ENCODE measurements at places on chromosomes 3 and 15. TPM values are rescaled to one million over a fixed set of nuclear protein-coding genes. Genes with fewer than 3 reads are reported as not detected.
A peak's percentile ranks its signal among the peaks of the same experiment; 100 is the strongest.

- no peaks in the 10 kb centered on the region for H3K27me3 ChIP-seq
- H3K4me1 ChIP-seq, result peaks cover 18% of the 10 kb centered on the region
- no peak for DNase-seq
- H3K4me3 ChIP-seq, result no peak overlapping the region
These were observed 16.1 kb upstream of the AHSG start for GRCh38 chr3:186596568-186597287.

- H3K4me3 ChIP-seq, result no peak overlapping the region
- no peaks in the 10 kb centered on the region for H3K36me3 ChIP-seq
- H3K27ac ChIP-seq, result no peak overlapping the region
- DNase-seq, result no peak
- no peaks in the 10 kb centered on the region for H3K27me3 ChIP-seq
- no peaks in the 10 kb centered on the region for H3K4me1 ChIP-seq
These were observed 184.9 kb downstream of the ATG7 start for GRCh38 chr3:11457135-11457534.

DNA sequence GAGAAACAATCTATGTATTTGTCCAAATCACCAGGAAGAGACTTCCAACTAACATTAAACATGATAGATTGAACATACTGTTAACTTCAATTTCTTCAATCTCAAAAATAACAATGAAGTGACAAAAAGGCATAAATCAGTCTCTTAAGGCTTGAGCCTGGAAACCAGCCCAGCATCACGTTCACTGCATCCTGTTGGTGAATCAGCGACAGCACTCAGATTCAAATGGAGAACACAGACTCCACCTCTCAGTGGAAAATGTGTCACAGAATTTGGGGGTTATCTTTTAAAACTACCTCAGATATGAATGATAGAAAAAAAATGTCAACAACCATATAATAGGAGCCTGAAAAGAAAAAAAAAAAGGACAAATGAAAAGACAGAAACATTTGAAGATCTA lies 212.0 kb downstream of the MINAR1 start:
- H3K27me3 ChIP-seq, result no peaks in the 10 kb centered on the region
- no peaks in the 10 kb centered on the region for H3K36me3 ChIP-seq
- DNase-seq, result no peak
- H3K4me3 ChIP-seq, result no peak overlapping the region
- no peak overlapping the region for H3K27ac ChIP-seq
- no peaks in the 10 kb centered on the region for H3K4me1 ChIP-seq

DNA sequence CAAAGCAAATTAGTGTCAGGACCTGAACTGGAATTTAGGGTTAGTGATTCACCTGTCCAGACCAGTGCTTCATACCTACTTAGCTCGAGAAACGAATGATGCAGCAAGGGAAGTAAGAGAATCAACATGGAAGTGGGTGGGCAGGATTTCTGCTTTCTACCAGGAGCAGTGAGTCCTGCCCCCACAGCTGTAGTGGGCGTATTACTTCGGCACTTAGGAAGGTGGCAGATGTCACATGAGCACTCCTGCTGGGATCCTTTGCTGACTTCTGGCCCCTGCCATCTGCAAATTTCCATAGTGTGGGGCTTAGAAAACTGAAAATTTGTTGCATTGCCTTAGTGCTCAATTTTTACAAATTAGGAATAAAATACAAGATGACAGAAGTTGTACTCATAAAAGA lies 31.2 kb downstream of the RYR3 start:
- H3K4me1 ChIP-seq, result no peaks in the 10 kb centered on the region
- H3K4me3 ChIP-seq, result no peak overlapping the region
- H3K36me3 ChIP-seq, result no peaks in the 10 kb centered on the region
- no peaks in the 10 kb centered on the region for H3K27me3 ChIP-seq
- no peak overlapping the region for H3K27ac ChIP-seq
- DNase-seq, result no peak

DNA sequence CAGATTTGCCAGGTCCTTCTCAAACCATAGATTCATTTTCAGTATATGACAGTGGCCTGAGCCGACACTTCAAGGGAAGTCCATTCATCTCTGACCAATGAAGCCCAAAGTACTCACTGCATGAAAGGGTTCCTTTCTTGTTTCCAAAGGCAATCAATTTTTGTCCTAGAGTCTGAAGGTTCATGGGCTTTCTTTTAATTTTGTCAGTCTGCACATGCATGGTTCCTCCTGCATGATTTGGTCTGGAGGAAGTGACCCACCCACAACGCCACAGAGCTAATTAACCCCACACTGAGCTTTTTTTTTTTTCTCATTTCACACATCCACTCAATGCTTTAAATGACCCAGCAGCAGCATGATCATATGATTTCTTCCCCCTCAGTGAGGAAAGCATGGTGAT lies 216.4 kb downstream of the TIGIT start:
- H3K27me3 ChIP-seq, result no peaks in the 10 kb centered on the region
- no peak overlapping the region for H3K27ac ChIP-seq
- H3K4me3 ChIP-seq, result no peak overlapping the region
- no peak for DNase-seq

DNA sequence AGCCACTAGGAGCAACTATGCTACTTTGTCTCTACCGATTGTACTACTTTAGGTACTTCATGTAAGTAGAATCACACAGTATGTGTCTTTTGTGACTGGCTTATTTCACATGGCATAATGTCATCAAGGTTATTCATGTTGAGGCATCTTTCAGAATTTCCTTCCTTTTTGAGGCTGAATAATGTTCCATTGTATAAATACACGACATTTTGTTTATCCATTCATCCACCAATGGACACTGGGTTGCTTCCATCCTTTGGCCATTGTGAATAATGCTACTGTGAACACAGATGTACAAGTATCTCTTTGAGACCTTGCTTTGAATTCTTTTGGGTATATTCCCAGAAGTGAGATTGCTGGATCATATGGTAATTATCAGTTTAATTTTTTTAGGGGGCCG lies 29.2 kb downstream of the MYO5A start:
- no peak for DNase-seq
- no peaks in the 10 kb centered on the region for H3K4me1 ChIP-seq
- no peak overlapping the region for H3K27ac ChIP-seq
- no peaks in the 10 kb centered on the region for H3K36me3 ChIP-seq

DNA sequence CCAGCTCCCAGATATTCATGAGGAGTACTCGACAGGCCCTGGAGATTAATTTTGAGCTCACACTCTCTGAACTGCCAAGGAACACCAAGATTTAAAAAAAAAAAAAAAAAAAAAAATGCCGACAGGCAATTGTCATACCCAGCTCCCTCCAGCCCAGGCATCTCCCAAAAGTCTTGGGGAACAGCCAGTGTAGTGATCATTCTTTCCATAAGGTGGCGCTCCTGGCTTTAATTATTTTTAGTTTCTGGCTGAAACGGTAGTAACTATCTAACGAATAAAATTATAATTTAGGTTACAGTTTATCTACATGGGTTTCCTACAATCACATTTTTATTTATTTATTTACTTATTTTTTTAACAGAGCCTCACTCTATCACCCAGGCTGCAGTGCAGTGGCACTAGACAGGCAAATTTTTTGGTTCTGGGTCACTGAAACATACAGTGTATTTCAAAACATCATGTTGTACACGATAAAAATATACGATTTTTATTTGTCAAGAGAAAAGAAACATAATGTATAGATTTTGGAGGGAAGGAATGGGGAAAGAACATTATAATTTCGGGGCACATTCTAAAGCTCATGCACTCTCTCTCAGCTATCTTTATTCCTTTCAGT lies 157.3 kb downstream of the ADAMTS9 start:
- H3K27ac ChIP-seq, result no peak overlapping the region
- H3K4me3 ChIP-seq, result no peak overlapping the region
- peak; percentile 29 for DNase-seq
- H3K4me1 ChIP-seq, result no peaks in the 10 kb centered on the region
- H3K27me3 ChIP-seq, result no peaks in the 10 kb centered on the region

- no peak overlapping the region for H3K27ac ChIP-seq
- no peak for DNase-seq
- no peaks in the 10 kb centered on the region for H3K36me3 ChIP-seq
- no peaks in the 10 kb centered on the region for H3K27me3 ChIP-seq
- H3K4me1 ChIP-seq, result no peaks in the 10 kb centered on the region
These were observed 114.0 kb upstream of the ALDH1A3 start for GRCh38 chr15:100765467-100766241.

DNA sequence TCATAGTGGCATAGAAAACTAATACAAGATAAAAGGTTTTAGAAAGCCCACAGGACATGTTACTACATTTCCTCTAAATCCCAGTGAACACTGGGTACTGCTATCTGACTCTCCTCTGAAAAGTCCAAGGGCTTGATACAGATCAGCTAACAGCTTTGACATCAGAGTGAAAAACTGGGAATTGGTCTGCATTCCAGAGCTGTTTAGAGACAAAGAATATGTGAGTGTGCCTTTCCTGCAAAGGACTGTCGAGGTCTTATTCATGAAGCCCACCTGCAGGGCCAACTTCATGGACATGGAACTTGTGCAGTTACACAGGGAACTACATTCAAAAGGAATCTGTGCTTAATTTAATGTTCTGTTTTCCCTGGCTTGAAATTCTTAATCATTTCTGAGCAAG lies 5.2 kb upstream of the TMCO5A start:
- no peaks in the 10 kb centered on the region for H3K27me3 ChIP-seq
- no peaks in the 10 kb centered on the region for H3K36me3 ChIP-seq
- DNase-seq, result no peak

DNA sequence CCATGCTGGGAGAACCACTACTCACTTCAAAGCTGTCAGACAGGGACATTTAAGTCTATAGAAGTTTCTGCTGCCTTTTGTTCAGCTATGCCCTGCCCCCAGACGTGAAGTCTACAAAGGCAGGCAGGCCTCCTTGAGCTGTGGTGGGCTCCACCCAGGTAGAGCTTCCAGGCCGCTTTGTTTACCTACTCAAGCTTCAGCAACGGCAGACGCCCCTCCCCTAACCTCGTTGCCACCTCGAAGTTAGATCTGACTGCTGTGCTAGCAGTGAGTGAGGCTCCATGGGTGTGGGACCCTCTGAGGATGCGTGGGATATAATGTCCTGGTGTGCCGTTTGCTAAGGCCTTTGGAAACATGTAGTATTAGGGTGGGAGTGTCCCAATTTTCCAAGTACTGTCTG lies 276.7 kb downstream of the ZIC4 start:
- no peaks in the 10 kb centered on the region for H3K4me1 ChIP-seq
- DNase-seq, result no peak
- no peaks in the 10 kb centered on the region for H3K36me3 ChIP-seq
- H3K27ac ChIP-seq, result no peak overlapping the region

- DNase-seq, result no peak
- H3K4me1 ChIP-seq, result peaks cover 5% of the 10 kb centered on the region
- no peaks in the 10 kb centered on the region for H3K27me3 ChIP-seq
These were observed 32.4 kb downstream of the PEAK1 start for GRCh38 chr15:77387365-77388105.

- no peak for DNase-seq
- H3K36me3 ChIP-seq, result no peaks in the 10 kb centered on the region
- H3K4me3 ChIP-seq, result no peak overlapping the region
These were observed 8.9 kb upstream of the IDH3A start for GRCh38 chr15:78140292-78140691.

- H3K36me3 ChIP-seq, result no peaks in the 10 kb centered on the region
- DNase-seq, result no peak
- no peaks in the 10 kb centered on the region for H3K4me1 ChIP-seq
- H3K4me3 ChIP-seq, result no peak overlapping the region
- H3K27ac ChIP-seq, result no peak overlapping the region
These were observed 97.7 kb downstream of the EPHB1 start for GRCh38 chr3:134892761-134893160.

DNA sequence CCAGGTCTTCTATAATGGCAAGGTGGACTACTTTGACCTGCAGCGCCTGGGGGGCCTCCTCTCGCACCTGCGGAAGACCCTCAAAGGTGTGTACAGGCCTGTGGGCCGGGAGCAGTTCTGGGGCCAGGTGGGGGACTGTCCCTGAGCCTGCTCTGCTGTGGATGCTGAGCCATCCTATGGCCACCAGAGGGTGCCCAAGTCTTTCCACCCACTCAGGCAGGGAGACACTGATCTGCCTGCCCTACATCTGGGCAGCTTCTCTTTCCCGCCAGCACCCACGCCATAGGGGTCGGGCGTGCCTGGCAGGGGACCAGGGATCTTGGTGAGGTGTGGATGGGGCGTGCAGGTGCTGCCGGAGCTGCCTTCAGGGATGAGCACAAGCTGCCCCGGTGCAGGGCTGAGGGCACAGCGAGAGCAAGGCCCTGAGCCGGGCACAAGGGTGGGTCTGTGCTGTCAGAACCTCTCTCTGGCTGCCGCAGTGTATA lies 14.1 kb downstream of the RNF123 start:
- H3K4me3 ChIP-seq, result no peak overlapping the region
- no peak overlapping the region for H3K27ac ChIP-seq
- DNase-seq, result peak; percentile 71

- no peaks in the 10 kb centered on the region for H3K27me3 ChIP-seq
- DNase-seq, result no peak
- no peak overlapping the region for H3K27ac ChIP-seq
- no peaks in the 10 kb centered on the region for H3K4me1 ChIP-seq
- H3K36me3 ChIP-seq, result no peaks in the 10 kb centered on the region
These were observed 1180.6 kb upstream of the GBE1 start for GRCh38 chr3:82942041-82942440.

GRCh38 chr3:197256836-197257444 lies 41.5 kb downstream of the DLG1 start:
- no peak overlapping the region for H3K27ac ChIP-seq
- H3K36me3 ChIP-seq, result no peaks in the 10 kb centered on the region
- H3K4me3 ChIP-seq, result no peak overlapping the region
- H3K4me1 ChIP-seq, result no peaks in the 10 kb centered on the region

- DNase-seq, result peak; percentile 31
- H3K27me3 ChIP-seq, result no peaks in the 10 kb centered on the region
- no peaks in the 10 kb centered on the region for H3K36me3 ChIP-seq
- H3K27ac ChIP-seq, result no peak overlapping the region
These were observed 928.5 kb upstream of the ROBO1 start for GRCh38 chr3:80696280-80696679.

MBNL1 gene
- 73.2 TPM for total RNA-seq

NDN gene
- total RNA-seq, result 5.4 TPM

P2RY14 gene
- 0.08 TPM for total RNA-seq
